GM23338 (cell line): ENCODE measurements at places on chromosomes 5 and 9. TPM values are rescaled to one million over a fixed set of nuclear protein-coding genes. Genes with fewer than 3 reads are reported as not detected.

- no peak for DNase-seq
Observed at GRCh38 chr5:107969847-107970246, 299.1 kb upstream of the EFNA5 start.

- no peak for DNase-seq
Observed at GRCh38 chr5:83145882-83146331, 68.6 kb downstream of the XRCC4 start.

GRCh38 chr9:74824654-74825053 lies 63.1 kb downstream of the TRPM6 start:
- no peak for DNase-seq

GRCh38 chr9:19136129-19136528 lies 8.8 kb upstream of the PLIN2 start:
- DNase-seq: peak; percentile 28

DNA sequence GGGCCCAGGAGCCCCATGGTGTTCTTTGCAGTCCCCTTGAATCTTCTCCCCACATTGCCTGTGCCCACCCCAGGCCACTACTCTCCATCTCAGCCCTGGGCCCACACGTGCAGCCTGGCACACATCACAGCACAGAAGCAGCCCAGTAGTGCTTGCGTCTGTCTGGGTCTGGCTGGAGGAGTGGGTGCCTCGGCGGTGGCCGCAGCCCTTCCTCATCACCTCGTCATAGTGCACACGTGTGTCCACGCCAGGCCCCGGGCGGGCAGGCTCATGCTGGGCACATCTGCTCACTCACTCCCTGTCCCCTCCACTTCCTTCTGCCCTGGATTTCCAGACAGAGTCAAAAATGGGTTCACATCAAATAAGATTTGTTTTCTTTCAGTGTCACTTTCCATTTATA lies 33.3 kb downstream of the FGF1 start:
- DNase-seq: no peak

- DNase-seq: peak; percentile 93
Observed at GRCh38 chr5:74903165-74903787, 37.1 kb upstream of the FAM169A start.

- peak; percentile 77 for DNase-seq
Observed at GRCh38 chr9:2015581-2016407, 647 bp downstream of the SMARCA2 start.

DNA sequence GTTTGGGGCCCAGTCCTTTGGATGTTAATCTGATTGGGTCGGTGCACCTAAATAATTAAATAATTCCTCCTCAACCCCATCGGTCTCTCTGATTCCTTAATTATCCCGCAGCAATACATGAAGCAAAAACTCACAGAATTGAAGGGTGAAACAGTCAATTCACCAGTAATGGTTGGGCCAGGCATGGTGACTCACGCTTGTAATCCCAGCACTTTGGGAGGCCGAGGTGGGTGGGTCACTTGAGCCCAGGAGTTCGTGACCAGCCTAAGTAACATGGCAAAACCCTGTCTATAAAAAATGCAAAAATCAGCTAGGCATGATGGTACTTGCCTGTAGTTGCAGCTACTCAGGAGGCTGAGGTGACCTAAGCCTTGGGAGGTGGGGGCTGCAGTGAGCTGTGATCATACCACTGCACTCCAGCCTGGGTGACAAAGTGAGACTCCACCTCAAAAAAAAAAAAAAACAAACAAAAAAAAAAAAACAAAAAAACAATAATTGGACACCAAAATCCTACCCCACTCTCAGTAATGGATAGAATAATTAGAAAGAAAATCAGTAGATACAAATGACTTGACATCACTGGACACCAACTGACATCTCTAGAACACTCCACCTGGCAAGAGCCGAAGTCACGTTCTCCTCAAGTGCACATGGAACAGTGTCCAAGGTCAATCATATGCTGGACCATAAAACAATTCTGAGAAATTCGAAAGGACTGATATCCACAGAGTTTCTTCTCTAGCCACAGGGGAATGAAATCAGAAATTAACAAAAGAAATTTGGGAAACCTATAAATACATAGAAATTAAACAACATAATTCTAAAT lies 5.3 kb downstream of the ABO start:
- DNase-seq: no peak

DNA sequence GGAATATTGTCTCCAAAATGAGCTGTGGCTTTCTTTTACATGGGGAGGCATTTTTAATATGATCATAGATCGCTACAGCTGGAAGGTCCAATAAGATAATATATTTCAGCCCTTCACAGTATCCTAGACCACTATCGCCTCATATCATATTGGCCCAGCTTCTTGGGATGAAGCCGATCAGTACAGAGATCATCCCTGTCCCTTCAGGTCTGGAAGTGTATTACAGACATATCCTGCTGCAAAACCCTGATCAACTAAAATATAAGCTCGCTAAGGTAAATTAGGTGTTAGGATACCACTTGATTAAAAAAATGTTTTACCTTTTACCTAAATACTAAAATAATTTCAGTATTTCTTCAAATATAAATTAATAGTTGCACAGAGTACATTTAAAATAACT lies 41.7 kb downstream of the JAKMIP2 start:
- no peak for DNase-seq

GDNF gene
- 0.17 TPM in 1 of 2 replicates, not detected in the other for total RNA-seq

RASGRF2 gene
- 15.0 and 19.2 TPM in 2 replicates for total RNA-seq
